ENCODE measurements at places on chromosomes 5 and 9.

DNA sequence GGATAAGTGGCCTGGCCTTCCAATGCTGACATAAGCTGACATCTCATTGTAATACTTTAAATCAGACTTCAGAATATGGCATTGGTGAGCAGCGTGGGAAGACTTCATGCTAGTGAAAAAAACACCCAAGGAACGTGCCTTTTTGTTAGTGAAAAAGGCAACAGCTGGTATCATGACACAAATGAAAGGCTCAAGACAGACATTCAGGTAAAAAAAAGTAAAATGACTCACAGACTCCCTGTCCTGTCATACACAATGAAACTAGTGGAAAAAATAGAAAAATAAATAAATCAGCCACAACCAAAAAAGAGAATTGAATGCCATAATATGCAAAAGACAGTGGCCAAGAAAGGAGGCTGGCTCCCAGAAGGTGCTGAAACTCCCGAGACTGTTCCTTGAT is 24.4 kb upstream of the PPP1R2B start:
- no peak for DNase-seq

- DNase-seq: no peak
These were observed 716.5 kb downstream of the MTRR start for GRCh38 chr5:8585230-8586018.

DNA sequence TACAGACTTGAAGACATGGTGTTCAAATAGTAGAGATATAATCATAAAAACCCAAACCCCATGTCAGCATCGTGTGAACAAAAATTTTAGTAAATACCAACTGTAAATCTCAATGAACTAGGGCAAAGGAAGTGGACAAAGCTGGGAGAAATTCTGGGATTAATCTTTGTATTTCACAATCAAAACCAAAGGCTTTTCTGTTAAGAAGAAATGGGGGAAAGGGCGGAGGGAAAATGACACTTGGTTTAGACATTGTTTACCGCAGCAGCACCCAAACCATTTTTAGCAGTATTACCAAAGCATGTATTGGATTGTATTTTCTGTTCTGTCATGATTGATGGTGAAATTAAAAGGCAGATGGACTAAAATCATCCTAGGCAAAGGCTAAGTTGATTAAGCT is 134.2 kb upstream of the PRSS3 start:
- DNase-seq: no peak

GRCh38 chr9:132156262-132156661 is 5.6 kb upstream of the NTNG2 start:
- DNase-seq: no peak

DNA sequence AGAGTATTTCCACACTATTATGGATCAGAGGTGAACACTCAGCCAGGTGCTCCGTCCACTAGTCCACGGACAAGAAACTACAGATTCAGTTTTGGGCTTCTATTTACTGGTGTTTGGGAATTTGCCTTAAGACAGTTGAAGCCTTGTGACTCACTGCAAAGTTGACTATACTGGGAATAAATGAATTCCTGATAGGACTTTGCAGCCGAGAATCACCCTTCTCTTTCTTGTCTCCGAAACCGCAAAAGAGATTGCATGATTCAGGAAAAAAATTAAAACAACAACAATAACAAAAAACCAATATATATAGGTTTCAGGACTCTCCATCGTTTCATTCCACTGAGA is 716 bp downstream of the TMEM171 start:
- no peak for DNase-seq

All from activated naive CD8-positive, alpha-beta T cell treated with anti-CD3 and anti-CD28 coated beads for 36 hours (primary cell).